ENCODE measurements at places on chromosomes 11 and 22.

DNA sequence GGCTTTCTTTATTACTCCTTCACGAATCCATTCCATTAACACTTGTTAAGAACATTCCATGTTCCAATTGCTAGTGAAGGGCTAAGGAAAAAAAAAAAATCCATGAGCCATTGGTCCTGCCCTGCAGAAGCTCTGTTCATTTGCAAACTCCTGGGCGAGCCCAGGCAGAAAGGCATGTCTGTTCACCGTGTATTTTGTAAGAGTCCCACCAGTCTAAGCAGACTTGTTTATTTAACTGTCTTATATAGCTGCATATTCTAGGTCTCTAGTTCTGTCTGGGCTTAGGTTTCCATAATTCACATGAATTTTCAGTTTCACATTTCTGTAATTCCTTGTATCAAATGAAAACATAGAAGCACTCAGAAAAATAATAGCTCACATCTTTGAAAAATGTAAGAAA, 97.4 kb upstream of the POU2AF2 start:
- no peak for DNase-seq

DNA sequence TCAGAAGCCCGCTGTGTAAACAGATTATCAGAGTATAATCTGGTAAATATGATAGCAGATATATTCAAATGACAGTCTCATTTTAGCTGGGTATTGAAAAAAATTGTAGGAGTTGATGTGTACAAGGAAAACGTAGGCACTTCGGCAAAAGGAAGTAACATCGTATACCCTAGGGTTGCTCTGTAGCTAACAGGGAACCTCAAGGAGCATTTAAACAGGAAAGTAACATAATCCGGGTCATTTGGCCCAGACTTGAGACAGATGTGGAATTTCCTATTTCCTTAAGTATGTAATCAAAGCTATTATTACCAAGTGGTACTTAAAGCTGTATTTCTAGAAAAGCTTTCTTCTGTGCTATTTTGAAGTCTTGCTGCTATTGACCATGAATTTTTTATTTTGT, 215.6 kb downstream of the DDX10 start:
- no peak for DNase-seq

DNA sequence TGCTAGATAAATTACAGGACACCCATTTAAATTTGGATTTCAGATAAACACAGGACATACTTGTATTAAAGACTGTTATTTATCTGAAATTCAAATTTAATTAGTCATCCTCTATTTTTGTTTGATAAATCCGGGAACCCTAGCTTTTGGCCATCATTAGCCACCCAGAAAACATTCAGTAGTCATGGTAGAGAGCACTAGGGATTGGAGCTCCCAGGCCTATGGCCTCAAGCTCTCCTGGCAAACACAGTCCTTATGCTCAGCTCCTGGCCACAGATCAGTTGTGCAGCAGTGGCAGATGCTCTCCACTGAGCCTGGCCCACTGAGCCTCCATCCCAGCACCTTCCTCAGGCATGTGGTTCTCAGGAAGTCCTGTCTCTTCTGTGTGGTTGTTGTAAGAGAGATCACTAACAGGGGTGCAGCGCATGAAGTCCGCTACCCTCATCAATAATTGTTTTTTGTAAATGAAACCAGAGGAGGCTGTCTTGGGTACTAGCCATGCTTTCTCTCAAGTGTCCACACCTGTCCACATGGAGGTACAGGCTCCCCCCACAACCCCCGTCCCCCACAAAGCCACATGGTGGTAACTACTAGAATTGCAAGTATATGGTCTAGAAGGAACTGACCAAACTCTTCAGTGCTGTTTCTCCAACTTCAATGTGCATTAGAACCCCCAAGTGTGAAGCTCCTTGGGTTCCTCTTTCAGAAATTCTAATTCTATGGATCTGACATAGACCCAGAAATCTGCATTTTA, 1.1 kb upstream of the IRAG1 start:
- peak; percentile 13 for DNase-seq

- no peak for DNase-seq
Measured at GRCh38 chr22:50710221-50710620, 27.8 kb upstream of the ACR start.

DNA sequence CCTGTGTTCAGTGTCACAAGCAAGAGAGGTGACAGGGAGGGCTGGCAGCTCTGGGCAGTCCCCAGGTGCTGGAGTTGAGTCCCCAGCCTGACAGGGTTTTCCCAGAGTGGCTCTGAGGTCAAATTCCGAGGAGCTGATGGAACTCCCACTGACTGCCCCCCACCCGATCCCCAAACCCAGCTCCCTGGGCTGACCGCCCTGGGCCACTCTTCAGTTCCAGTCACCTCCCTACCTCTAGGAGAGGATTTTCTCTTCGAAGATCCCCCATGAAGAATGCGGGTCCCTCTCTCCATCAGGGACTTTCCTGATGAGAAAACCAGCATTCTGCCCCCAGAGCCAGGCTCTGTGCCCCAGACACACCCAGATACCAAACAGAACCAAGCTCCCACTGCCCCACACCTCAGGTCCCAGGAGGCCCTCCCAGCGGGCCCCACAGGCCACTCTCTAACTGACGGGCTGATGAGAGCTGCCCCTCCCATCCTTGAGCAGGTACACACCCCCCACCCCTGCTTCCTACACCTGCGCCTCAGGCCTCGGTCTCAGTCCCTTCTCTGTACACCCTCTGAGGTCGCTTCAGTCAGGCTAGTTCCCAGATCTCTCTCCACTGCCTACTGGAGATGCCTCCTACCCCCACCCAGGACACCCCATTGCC, 12.1 kb upstream of the RAC2 start:
- no peak for DNase-seq

GRCh38 chr22:45602824-45603595, 68.6 kb upstream of the ATXN10 start:
- peak; percentile 48 for DNase-seq

GRCh38 chr22:49901457-49901856, 16.8 kb downstream of the ALG12 start:
- no peak for DNase-seq

GRCh38 chr11:110000031-110000502, 93.1 kb upstream of the ZC3H12C start:
- peak; percentile 14 for DNase-seq

- peak; percentile 91 for DNase-seq
Measured at GRCh38 chr11:119356349-119357031, 10.0 kb upstream of the MFRP start.

DNA sequence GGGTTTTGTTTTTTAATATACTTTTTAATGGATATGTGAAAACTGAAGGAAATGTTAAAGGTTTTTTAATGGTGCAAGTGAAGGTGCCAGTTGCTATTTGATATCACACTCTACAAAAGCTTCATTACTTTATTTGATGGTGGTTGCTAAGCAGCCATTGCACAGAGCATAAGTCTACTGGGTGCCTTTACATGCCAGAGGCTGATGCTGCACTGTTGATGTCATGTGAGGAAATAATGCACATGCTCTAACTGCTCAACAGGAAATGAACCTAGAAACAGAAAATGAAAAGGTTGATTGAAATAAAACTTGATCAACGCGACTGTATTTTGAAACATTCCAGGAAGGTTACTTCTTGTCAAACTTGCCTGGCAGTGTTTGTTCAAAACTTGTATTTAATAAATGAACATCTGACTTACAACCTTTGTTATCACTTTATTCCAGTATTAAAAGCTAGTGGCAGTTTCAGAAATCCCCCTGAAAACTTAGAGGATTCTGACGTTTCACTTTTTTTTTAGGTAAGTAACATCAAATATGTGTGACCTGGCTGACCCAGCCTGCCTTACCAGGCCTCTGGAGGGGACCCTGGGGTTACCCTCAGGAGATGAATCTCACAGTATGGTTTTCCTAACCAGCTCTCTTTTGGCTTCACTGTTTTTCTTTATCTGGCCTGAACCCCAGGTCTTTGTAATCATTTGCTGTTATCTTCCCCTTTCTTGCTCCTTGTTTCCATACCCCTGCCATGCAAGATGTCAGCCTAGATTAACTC, 2.4 kb upstream of the ATP5MG start:
- DNase-seq = no peak

- no peak for DNase-seq
Measured at GRCh38 chr11:45023065-45023365, 72.3 kb upstream of the TP53I11 start.

GRCh38 chr11:1942558-1943260, 4.4 kb upstream of the MRPL23 start:
- DNase-seq = no peak

GRCh38 chr11:31303644-31304180, 65.8 kb downstream of the DCDC1 start:
- no peak for DNase-seq

DNA sequence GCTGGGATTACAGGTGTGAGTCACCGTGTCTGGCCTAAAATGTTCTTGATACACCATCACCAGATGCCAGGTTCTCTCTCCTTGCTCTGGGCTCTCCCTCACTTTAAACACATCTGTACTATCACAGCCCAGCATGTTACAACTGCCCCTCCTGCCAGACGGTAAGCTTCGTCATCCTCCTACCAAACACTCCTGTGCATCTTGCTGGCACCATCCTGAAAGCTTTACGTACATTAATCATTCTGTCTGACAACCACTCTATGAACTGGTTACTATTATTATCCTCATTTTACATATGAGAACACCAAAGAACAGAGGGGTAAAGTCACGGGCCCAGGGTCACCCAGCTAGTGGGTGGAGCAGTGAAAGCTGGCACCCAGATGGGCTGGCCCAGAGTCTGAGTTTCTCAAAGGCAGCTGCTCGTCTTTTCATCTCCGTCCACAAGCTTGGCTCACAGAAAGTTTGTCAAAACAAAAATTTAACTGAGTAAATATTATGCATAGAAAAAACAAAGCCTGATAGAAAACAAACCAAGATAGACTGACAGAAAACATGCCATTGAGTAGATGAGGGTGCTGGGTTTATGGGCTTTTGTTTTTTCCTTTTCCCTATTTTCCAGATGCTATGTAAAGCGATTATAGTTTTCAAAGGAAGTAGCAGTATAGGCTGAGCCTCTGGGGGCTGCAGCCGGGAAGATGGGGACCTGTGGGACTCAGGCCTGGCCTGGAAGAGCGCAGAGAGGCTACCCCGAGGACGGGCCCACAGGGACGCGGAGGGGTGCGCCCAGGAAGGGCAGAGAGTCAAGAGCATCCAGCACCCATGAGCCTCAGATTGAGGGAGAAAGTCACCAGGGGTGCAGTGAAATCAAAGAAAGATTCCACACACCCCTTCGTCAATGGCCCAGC, 9.5 kb downstream of the PLA2G6 start:
- DNase-seq = no peak

DNA sequence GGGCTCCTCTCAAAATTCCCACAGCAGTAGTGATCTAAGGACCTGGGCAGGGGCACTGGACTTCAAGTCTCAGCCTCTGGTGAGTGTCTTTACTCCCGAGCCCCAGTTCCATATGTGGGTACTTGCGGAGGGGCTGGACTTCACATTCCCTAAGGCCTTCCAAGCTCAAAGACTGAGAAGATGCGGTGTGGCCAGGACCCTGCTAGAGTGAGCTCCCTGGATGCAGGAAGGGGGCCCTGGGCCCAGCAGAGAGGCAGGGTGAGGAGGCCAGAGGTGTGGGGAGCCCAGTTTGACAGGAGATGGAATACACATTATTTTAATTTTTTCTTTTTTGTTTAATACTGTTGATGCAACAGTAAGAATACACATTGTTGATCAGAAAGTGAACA, 83.7 kb downstream of the IGLL1 start:
- no peak for DNase-seq

GRCh38 chr22:27638329-27639233, 163.0 kb downstream of the MN1 start:
- DNase-seq = no peak

DNA sequence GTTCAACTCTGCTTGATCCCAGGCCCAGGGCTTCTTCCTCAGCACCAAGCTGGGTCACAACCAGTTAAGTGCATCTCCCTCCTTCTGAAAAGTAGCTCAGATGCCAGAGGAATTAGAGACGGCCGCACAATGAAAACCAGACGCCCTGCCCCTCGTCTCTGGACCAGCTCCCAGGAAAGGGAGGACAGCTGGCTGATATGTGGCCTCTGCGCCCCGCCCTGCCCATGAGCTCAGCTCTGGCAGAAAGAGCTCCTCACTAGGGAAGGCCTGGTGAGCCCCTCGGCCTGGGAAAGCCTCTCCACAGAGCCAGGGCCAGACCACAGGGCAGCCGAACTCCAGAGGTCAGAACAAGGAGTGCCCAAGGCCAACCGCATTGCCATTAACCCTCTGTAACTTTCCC, 18.1 kb upstream of the SCGB1A1 start:
- DNase-seq = peak; percentile 42

DNA sequence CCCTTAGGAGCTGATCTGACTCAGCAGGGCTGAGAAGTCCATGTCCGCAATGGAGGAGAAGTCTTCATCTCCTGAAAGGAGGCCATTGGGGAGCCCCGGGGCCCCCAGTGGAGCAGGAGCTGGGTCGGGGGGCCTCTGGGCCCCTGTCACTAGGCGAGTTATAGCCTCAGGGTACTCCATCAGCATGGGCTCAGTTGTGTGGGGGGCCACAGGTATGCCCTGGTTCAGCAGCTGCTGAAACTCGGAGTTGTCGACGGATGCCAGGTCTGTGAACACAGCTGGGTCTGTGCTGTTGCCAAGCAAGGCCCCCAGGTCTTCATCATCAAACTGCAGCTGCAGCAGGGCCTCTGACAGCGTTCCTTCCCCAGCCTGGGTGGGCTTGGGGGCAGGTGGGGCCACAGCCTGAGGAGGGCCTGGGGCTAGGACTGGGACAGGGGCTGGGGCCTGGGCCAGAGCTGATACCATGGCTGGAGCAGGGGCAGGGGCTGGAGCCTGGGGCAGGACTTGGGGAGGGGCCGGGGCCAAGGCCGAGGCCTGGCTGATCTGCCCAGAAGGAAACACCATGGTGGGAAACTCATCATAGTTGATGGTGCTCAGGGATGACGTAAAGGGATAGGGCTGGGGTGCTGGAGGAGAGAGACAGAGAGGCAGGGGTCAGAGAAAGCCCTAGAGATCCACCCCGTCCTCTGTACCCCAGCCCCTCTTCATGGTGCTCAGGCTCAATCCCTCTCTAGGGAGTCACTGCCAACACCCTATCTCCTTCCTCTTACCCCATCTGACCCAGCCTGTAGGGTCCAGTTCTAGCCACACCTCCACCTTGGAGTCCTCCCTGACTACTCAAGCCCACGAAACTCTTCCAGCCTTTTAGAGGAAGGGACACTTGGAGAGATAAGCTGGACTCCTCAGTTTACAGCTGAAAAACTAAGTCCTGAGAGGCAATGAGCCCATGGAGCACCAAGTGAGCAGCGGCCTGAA, 8.1 kb downstream of the RELA start:
- DNase-seq = no peak

DNA sequence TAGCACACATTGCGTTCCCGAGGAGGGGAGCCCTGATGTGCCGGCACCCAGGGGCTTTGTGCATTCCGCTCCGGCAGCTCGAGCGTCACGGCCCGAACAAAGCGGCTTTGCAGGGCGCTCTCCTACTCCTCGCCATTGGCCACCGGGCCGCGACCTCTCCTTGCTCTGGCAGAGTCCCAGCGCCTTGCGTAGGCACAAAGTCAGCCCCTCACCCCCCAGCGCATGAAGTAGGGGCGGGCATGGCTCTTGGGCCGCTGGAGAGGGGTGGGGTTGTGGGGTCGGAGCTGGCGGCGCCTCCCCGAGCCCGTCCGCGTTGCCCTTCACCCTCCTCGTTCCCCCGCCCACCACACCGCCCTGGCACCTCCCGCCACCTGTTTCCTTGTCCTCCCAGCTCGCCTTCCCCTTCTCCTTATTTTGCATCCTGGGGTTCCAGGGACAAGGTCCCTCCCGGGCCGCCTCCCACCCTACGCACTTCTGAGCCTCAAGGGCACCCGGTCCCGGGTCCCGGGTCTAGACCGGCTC, 753 bp upstream of the PPARA start:
- DNase-seq = peak; percentile 62

- DNase-seq = no peak
Measured at GRCh38 chr11:101523634-101524260, 60.1 kb downstream of the TRPC6 start.

Measured in cardiac muscle cell (in vitro differentiated cells and primary cell).